ENCODE measurements at places on chromosomes 11 and 22.

- no peak for DNase-seq
Observed at GRCh38 chr11:59025097-59025496, 61.0 kb upstream of the GLYATL1B start.

DNA sequence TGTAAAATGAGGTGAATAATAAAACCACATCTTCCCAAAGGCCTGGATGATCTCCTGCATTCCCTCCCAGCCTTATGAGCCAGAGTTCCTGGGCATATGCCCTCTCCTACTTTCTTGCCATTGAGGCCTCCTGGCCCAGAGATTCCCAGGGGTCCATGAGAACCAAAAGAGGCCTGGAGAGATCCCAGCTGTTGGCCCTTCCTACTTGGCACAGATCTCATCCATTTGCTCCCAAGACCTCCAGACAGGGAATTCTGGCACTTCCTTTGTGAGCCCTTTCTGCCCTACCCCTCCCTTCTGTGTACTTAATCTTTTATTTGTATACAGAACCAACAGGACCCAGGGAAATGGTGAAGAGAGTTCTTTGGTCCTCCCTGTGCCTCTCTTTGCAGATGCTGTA, 21.4 kb downstream of the POU2F3 start:
- DNase-seq = no peak

GRCh38 chr11:69646493-69647389, 5.8 kb downstream of the CCND1 start:
- no peak for DNase-seq

GRCh38 chr11:132099692-132100091, 729.3 kb downstream of the NTM start:
- DNase-seq = no peak

DNA sequence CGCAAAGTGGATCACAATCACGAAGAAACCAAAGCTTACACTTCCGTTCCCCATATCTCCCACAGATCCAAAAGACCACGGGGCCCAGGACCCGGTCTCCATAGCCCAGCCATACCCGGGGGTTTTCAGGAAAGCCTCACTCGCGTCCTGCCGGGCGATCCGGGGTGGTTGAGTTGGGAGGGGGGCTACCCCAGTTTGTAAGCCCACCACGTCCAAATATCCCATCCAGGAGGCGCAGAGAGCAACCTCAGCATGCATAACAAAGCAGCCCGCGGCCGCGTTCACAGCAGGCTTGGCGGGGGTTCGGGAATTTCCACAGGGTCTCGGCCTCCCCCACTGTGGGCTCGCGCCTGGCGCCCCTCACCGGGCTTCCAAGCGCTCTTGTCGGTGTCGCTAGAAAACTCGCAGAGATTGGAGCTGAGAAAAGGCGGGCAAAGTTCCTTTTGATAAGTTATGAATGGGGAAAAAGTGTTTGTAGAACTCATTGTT, 9.5 kb downstream of the SDF2L1 start:
- no peak for DNase-seq

DNA sequence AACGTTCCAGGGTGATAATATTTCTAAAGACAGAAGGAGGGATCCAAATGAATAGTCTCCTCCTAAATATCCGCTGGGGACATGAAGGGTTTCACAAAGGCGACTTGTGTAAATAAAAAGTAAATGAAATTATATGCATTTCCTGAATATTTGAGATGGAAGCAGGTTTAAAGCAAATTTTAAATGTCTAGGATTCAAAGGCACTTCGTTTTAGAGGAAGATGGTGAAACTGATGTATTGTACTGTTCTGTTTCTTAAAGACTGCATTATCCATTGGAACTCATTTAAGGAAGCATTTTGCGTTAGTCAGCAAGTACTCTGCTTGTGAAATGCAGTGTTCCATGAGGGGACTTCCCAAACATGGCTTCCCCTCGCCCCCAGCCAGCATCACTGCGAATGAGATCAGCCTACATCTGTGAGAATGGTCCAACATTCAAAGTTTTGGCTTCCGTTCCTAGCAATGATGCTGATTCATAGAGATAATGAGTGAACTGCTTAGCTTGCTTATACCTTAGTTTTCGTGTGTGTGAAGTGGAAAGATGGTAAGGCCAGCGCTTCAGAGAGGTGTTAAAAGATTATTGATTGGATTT, 1.5 kb downstream of the RAB39A start:
- DNase-seq = no peak

DNA sequence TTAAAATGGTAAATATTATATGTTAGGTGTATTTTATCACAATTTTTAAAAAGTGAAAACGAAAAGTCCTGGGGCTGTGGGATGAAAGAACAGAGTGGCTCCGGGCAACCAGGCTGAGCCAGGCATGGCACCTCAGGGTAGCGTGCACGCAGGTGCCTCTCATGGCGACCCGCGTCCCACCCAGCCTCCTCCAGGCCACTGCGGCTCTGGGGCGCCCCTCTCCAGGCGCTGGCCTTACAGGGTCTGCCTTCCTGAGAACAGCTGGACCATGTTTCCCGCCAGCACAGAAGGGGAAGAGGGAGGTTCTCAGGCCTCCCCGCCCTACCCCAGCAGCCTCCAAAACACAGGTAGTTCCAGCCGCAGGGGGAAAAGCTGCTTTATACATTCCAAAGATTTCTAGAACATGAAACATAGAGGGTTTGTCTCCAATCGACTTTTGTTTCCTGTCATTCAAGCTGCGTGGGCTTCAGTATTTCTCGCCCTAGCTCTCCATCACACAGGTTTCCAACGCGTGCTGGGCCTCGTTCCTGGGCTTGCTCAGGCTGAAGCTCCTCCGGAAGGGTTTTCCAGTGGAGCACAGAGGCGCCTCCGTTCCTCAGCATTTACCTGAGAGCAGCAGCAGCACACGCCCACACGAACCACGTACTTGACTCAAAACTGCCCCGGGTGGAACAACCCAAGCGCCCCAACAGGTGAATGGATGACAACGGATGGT, 10.5 kb downstream of the EHD1 start:
- no peak for DNase-seq

All from AML-193 (cell line).